ENCODE measurements at places on chromosomes 7 and 10. TPM values are rescaled to one million over a fixed set of nuclear protein-coding genes. Genes with fewer than 3 reads are reported as not detected.

- no peak overlapping the region for H3K27ac ChIP-seq
- DNase-seq: no peak
- no peaks in the 10 kb centered on the region for H3K27me3 ChIP-seq
- H3K36me3 ChIP-seq: no peaks in the 10 kb centered on the region
Observed at GRCh38 chr7:12923971-12924370, 236.5 kb downstream of the ARL4A start.

GRCh38 chr10:115049960-115050359 is 43.2 kb upstream of the ATRNL1 start:
- no peaks in the 10 kb centered on the region for H3K36me3 ChIP-seq
- peaks cover 6% of the 10 kb centered on the region for H3K4me1 ChIP-seq
- DNase-seq: no peak
- H3K4me3 ChIP-seq: no peak overlapping the region

DNA sequence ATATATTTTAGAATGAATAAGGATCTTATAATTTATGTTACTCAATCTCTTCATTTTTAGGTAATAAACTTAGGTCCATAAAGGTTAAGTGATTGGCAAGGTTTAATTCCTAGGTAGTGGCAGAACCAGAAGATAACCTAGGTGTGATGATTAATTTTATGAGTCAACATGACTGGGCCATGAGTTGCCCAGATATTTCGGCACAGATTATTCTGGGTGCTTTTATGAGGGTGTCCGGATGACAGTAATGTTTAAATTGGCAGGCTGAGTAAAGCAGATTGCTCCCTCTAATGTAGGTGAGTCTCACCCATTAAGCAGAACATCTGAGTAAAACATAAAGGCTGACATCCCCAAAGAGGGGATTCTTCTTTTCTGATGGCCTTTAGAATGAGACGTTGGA is 1349.3 kb upstream of the CELF2 start:
- H3K4me1 ChIP-seq: no peaks in the 10 kb centered on the region
- no peaks in the 10 kb centered on the region for H3K27me3 ChIP-seq
- no peak for DNase-seq
- H3K36me3 ChIP-seq: no peaks in the 10 kb centered on the region

DNA sequence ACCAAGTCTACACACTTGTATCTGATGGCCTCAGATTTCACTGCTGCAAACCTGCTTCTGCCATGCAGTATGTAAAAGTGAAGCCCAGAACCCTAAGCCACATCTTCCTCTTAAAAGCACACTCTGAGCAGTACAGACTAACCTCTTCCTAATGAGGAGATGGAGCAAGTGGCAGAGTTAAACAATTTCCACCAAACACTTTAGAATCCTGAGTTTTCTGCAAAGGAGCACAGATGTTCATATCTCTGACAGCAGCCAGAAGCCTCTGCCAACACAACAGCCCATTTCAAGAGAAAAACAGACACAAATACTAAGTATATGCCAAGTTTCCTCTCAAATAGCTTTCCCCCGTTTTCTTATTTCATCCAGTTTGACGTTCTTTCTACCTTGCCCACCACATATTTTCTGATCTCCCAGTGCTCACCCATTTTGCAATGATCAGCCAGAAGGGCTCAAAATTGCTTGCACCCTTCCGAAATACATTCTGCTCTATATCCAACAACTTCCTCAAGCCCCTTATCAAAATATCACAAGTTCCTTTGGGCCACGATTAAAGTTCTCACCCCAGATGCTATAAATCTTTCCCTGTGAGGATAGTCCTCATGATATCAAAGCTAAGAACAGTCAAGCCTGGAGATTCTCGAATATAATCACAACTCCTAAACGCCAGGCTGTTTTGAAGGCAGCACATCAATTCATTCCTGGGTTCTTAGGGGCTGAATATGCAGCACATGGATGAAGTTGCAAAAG is 27.5 kb downstream of the ELMO1 start:
- DNase-seq: no peak
- no peaks in the 10 kb centered on the region for H3K27me3 ChIP-seq
- H3K36me3 ChIP-seq: no peaks in the 10 kb centered on the region
- no peak overlapping the region for H3K27ac ChIP-seq
- H3K4me3 ChIP-seq: no peak overlapping the region
- H3K4me1 ChIP-seq: peaks cover under 1% of the 10 kb centered on the region

DNA sequence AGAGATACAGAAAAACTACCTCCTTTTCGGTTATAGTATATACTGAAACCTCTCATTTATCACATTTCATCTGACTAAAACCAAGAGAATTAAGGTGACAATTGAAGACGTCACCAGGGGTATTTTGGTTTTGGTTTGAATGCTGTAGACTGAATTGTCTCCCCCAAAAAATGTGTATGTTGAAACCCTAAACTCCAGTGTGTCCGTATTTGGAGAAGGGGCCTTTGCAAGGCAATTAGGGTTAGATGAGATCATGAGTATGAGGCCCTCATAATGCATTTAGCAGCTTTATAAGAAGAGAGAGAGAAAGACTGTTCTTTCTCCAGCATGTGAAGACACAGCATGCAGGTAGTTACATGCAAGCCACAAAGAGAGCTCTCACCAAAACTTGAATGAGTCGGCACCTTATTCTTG is 59.5 kb downstream of the CACNA2D1 start:
- no peak overlapping the region for H3K4me3 ChIP-seq
- DNase-seq: no peak
- H3K36me3 ChIP-seq: no peaks in the 10 kb centered on the region
- H3K27me3 ChIP-seq: no peaks in the 10 kb centered on the region

DNA sequence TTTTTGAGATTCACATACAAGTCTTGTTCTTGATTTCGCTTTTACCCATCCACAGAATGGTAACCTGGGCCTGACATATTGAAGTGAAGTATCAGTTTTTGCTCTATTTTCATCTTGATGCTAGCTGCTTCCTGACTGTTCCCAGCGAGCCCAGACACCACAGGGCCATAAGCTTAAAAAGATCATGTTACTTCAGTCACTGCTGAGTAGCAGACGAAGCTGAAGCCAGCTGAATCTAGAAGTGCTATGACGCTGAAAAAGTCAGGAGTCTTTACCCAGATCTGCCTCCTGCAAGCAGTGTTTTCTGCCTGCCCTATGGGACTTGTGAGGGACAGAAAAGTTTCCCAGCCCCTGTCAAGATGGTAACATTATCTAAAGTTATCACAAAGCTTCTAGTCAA is 2.7 kb upstream of the PRXL2A start:
- H3K36me3 ChIP-seq: no peaks in the 10 kb centered on the region
- peak overlapping the region; percentile 24 for H3K27ac ChIP-seq
- no peaks in the 10 kb centered on the region for H3K27me3 ChIP-seq
- peak; percentile 86 for DNase-seq

GRCh38 chr10:120610791-120611190 is 153.8 kb downstream of the PLPP4 start:
- no peak overlapping the region for H3K27ac ChIP-seq
- H3K27me3 ChIP-seq: no peaks in the 10 kb centered on the region
- H3K4me1 ChIP-seq: no peaks in the 10 kb centered on the region

- peaks cover 34% of the 10 kb centered on the region for H3K36me3 ChIP-seq
- DNase-seq: peak; percentile 97
- no peaks in the 10 kb centered on the region for H3K4me1 ChIP-seq
Observed at GRCh38 chr10:44978570-44979280, at the start of gene DEPP1. DEPP1 (minus strand) TSS chr10:44978809; CDS start chr10:44978030, 779 bp downstream.

DNA sequence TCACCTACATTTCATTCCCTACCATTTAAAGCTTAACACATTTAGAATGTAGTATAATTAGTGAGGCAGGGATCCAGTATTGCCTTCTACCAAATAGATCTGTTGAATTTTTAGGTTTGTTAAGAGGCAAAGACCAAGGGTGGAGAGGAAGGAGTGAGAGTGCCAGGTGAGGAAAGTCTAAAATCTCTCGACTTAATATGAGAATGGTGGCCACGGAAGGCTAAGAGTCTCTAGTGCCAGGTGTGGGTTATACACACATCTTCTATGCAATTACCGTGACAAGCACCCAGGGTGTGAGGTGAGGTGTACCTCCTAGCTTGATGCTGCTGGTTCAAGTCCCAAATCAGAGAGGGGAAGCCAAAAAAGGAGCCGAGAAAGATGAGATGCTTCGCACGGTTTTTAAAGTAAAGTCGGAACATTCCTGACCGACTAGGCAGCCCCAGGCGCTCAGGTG is 439 bp downstream of the IQUB start:
- H3K4me3 ChIP-seq: peak overlapping the region; percentile 83
- H3K27me3 ChIP-seq: no peaks in the 10 kb centered on the region
- no peaks in the 10 kb centered on the region for H3K36me3 ChIP-seq
- DNase-seq: no peak
- no peaks in the 10 kb centered on the region for H3K4me1 ChIP-seq

- H3K36me3 ChIP-seq: no peaks in the 10 kb centered on the region
- H3K27me3 ChIP-seq: peaks cover 33% of the 10 kb centered on the region
- H3K27ac ChIP-seq: no peak overlapping the region
- H3K4me1 ChIP-seq: peaks cover 14% of the 10 kb centered on the region
- peak; percentile 26 for DNase-seq
Observed at GRCh38 chr10:86368046-86368445, 1.5 kb upstream of the GRID1 start.

- H3K27ac ChIP-seq: no peak overlapping the region
- H3K27me3 ChIP-seq: no peaks in the 10 kb centered on the region
- DNase-seq: peak; percentile 75
Observed at GRCh38 chr7:5574770-5575269, 151.2 kb upstream of the TNRC18 start.

DNA sequence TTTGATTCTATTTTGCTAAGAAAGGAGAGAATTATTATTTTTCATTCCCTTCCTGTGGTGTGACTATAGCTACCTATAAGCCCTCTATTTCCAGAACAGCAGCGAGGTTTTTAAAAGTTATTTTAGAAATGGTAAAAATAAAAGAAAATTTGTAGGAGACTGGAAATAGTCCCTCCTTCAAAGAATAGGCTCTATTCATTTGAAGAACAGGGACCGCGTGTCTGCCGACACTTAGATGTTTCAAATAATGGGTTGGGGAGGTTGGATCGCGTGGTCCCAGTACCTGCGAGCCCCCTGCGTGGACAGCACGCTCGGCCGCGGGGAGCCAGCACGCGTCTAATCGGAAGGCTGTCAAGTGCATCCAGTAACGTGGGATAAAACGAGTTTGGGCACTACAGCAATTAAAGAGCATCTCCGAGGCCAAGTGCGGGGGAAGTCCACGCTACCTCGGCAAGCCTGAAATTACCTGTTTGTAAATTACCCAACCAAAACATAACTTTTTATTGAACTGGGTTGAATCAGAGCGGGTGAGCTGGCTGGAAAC is 1.0 kb downstream of the CACNA2D1 start:
- H3K27ac ChIP-seq: peak overlapping the region; percentile 83
- DNase-seq: peak; percentile 64
- no peaks in the 10 kb centered on the region for H3K4me1 ChIP-seq
- H3K4me3 ChIP-seq: peak overlapping the region; percentile 83
- H3K36me3 ChIP-seq: no peaks in the 10 kb centered on the region

DNA sequence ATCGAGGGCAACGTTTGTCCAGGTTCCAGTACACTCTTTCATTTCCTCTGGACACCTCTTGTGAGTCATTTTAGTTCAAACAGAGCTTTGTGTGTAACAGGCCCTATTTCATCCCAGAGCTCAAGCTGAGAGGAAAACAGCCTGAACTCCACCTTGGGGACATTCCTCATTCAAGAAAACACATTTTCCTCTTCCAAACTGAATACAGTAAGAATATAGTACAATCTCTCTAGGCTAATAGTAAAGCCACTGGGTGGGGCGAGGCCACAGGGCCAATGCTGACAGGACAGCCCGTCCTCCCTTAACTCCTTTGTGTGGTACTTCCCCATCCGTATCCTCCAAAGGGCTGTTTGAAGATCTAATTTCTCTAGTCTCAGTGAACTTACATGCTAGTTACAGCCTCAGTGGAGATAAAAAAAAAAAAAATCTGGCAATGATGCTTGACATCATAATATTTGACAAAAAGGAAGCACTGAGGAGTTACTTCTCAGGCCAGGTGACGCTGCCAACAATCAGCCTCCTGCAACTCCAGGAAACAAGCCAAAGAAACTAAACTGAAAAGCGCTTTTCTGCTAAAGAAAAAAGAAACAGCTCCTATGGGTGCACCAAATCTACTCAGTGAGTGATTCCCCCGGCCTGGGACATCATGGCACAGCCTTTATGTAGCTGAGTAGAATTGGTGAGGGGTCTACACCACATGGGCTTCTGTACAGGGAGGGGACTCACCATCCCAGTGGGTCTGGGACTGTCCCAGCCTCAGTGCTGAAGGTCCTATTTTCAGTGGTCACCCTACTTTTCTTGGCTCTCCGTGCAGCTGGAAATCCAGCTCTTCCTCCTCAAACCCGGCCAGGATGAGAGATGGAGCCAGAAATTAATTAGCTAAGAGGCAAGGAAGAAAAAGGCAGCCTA is 238.2 kb upstream of the NEBL start:
- no peak for DNase-seq
- H3K27me3 ChIP-seq: no peaks in the 10 kb centered on the region

The LLCFC1 gene
- total RNA-seq: not detected

The AGAP3 gene
- 64.4 TPM for total RNA-seq

The CRPPA gene
- total RNA-seq: 5.9 TPM

The TAS2R5 gene
- 2.5 TPM for total RNA-seq

The FXYD4 gene
- 109 TPM for total RNA-seq

The OGDHL gene
- total RNA-seq: 82.8 TPM

The CNNM1 gene
- total RNA-seq: 0.85 TPM

The COBL gene
- total RNA-seq: 42.7 TPM

The CDK14 gene
- 33.9 TPM for total RNA-seq

Measured in kidney (tissue), 22 donors.